Left lung (tissue), 14 donors: ENCODE measurements at places on chromosomes 11 and 22.

DNA sequence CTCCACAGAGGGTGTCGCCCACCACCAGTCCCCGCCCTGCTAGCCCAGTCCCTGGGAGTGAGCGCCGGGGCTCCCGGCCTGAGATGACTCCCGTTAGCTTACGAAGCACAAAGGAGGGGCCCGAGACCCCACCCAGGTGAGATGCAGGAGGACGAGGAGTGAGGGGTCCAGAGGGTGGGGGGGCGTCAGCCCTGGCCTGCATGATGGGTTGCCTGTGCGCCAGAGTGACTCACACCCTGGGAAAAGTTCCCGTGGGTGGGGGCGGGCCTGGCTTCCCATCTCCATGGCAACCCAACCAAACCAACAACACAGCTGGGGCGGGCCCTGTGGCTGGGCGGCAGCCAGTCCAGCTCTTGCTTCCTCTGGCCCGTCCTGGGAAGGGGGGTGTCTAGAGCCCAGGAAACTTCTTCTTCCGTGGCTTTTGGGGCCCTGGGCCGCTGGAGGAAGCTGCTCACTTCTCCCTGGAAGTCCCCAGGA is 4.5 kb downstream of the GAS2L1 start:
- DNase-seq: peak; percentile 96

GRCh38 chr22:41976961-41977566 is 7.8 kb downstream of the SEPTIN3 start:
- DNase-seq: no peak

GRCh38 chr11:104736502-104736901 is 161.8 kb downstream of the CASP12 start:
- DNase-seq: no peak

GRCh38 chr11:1782031-1782590 is 18.4 kb upstream of the CTSD start:
- peak; percentile 67 for DNase-seq

GRCh38 chr11:12853652-12854296 is 155.3 kb upstream of the RASSF10 start:
- DNase-seq: no peak

DNA sequence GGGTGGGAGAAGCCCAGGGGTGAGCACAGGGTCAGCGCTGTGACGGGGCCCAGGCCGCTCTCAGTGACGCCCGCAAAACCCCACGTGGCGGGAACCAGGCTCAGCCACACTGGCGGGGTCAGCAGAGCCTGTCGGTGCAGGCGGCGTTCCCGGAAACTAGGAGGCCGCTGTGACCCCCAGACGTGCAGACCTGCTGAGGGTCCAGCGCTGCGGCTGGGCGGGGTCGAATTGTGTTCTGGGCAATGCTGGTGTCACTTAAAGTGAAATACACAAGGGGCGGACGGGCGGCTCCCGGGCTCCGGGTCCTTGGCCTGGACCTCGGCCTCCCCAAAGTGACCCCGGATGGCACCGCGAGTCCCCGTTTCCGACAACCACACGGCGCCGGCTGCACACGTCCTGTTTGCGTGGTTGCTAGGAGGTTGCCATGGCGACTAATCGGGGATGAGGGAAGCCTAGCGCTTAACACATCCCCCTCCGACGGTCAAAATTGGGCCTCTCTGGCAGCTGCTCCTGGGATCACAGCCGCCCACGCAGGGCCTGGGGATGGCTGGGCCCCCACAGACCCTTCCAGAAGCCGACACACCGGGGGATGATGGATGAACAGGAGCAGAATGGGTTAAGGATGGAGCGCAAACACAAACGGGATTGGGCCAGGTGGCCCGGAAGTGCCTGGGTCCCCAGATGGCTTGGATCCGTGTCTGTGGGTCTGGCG is 81.7 kb upstream of the PRR5 start:
- DNase-seq: peak; percentile 61
